ENCODE measurements at places on chromosomes 6 and 20. TPM values are rescaled to one million over a fixed set of nuclear protein-coding genes. Genes with fewer than 3 reads are reported as not detected.

DNA sequence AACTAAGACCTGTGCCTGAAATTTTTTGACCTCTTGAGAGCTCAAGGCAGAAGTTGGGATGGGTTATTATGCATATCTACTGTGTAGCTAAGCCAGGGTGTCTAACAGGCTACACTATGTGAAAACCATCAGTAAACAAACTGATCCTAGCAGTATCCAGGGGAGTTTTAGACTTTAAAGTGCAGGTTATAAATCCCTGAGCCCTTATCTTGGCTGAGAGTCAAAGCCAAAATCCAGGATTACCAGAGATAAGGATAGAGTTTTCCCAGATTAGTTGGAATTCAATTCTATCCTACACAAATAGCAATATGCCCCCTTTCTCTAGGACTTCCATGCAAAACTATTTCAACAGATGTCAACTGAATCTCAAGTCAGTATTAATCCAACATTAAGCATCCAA, 1229.7 kb downstream of the GRIK2 start:
- DNase-seq = no peak

GRCh38 chr6:142544199-142544838, 242.5 kb downstream of the ADGRG6 start:
- DNase-seq = no peak

GRCh38 chr6:91428296-91428695, 841.4 kb upstream of the MAP3K7 start:
- DNase-seq = no peak

DNA sequence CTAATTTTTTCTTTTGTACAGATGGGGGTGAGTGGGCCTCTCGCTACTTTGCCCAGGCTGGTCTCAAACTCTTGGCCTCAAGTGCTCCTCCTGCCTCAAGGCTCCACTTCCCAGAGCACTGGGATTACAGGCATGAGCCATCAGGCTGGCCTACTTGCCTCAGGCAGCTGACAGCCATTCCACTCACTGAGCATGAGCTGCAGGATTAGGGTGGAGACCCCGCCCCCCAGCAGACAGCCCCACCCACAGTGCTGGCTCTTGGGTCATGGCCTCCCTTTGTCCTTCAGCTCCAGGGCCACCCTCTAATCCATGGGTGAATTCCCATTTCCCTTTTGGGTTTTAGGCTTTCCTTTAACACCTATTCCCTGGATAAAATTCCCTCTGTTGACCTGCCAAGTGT, 82.1 kb downstream of the BFSP1 start:
- no peak for DNase-seq

DNA sequence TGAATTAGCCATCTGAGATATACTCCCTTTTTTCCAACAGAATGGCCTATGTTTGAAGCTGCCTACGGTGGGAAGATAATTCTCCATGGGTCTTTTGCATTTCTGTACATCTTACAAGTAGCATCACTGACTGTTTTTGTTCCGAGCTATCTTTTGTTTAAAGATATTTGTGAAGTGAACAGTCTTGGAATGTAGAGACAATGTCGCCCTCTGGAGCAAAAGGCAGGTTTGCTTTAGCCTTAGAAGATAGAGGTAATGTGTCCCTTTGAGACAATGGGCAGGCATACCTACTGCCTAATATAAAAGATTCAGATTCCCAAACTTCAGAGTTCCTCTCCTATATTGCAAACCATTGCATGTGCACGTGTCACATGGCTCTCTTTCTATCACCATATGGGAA, 347.8 kb upstream of the CNR1 start:
- no peak for DNase-seq

GRCh38 chr6:132065556-132065955, 114.4 kb upstream of the CCN2 start:
- DNase-seq = no peak

DNA sequence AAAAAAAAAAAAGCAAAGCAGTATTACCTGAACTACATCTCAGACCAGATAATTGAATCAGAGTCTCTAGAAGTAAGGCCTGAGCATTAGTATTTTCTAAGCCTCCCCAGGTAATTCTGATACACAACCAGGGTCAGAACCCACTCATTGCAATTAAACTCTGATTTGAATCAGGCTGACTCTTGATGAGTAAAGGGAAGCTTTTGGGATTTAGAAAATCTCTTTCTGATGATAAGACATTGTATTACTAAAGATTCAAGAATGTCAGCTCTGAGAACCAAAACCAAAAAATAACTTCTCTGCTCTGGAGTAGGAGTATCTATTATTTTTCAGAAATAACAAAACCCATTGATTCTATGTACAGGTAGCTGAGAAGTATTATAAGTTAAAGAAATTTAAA, 100.1 kb upstream of the COL21A1 start:
- no peak for DNase-seq

TREM2 gene
- total RNA-seq = 0.88 TPM

GRCh38 chr6:7769702-7770101, 43.8 kb downstream of the BMP6 start:
- no peak for DNase-seq

NFATC2 gene
- 5.8 TPM for total RNA-seq

- no peak for DNase-seq
Observed at GRCh38 chr20:26216025-26216424, 519.4 kb upstream of the ZNF337 start.

DNA sequence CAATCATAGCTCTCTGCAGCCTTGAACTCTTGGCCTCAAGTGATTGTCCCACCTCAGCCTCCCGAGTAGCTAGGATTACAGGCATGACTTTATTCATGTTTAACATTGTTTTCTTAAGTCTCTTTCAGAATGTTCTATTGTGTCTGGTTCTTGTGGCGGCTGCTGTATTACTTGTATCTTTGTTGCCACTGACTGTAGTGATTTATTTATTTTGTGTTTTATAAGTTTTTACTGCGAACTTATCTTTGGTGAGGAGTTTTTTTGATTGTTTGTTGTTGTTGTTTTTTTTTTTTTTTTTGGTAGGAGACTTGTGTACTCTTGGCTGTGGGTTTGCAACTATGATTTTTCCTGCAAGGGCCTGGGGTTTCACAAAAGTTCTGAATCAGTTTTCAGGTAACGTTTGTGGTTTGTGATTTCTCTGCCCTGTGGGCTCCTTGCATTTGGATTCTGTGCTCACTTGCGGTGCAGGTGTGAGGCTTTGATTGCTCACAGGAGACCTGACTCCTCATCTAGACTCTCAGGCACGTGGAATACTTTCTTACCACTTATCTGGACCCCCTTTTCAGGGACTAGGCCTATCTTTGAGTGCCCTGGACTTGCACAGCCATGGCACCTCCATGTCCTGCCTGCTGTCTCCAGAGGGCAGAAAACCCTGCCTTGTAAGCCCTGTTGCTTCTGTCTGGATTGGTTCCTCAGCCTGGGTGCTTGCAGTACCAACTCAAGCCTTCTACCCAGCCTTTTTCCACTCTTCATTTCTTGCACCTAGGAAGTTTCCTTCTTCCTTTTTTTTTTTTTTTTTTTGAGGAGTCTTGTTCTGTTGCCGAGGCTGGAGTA, 25.2 kb downstream of the KIF25 start:
- DNase-seq = no peak

DNA sequence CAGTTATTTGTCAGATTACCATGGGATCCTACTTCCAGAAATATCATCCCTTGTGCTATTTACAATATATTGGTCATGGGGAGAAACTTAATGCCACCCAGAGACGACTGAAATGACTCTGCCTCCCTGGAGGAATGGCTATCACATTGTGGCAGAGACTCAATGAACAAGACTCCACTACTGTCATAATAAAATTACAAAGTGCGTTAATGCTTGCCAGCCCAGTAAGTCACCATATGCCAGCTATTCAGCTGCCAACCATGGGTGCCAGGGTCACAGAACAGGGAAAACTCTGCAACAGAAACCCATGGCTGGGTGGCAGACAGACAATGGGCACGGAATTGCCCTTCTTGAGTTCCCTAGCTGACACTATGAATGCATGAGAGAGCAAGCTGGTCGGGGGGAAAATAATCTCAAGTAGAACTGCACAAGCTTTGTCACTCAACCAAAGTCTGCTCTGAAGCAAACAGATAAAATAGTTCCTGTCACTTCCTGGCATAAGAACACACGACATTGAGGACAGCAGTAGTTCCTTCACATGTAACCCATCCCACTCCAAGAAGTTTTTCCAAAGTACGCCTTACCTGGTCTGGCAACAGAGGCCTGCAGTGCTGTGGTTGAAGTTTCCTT, 32.1 kb downstream of the TP53INP2 start:
- DNase-seq = no peak

DNA sequence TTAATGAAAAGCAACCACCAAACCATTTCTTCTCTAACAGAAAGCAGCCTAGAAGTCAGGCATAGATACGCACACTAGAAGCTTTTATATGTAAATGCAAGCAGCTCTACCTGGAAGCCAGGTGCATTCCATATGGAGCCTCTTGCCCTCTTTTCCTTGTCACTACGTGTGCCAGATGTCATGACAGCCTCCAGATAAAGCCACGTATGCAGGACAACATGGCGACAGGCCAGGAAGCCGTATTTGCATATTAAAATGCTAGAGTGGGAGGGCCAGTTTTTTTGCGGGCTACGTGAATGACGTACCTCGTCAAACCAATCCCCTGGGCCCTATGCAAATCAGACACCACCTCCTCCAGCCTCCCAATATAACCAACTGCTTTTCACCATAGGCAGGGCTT, 308.1 kb upstream of the SPTLC3 start:
- no peak for DNase-seq

GSTA2 gene
- 0.22 TPM for total RNA-seq
